ENCODE measurements at places on chromosomes 13 and 19.

- DNase-seq: peak; percentile 22
These were observed 1.7 kb upstream of the S1PR4 start for GRCh38 chr19:3176715-3177501.

DNA sequence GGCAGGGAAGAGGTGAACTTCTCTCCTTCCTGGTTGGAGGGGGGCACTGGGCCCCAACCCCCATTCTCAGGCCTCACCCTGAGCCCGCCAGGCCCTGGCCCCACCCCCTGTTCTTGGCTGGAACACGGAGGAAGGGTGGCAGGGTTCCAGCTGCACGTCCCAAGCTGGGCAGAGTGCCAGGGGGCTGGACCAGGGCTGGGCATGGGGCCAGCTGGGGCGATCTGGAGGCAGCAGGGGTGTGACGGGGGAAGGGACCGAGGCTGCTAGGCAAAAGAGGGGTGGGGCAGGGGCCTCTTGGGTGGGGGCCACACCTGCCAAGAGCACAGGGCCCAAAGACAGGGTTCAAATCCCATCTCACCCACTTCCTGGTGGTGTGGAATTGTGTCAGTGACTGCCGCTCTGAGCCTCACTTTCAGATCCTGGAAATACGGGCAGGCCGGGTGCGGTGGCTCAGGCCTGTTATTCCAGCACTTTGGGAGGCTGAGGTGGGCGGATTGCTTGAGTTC, 2.2 kb downstream of the HIF3A start:
- DNase-seq: no peak

- no peak for DNase-seq
These were observed 144.3 kb downstream of the ZNF536 start for GRCh38 chr19:30516531-30516930.

DNA sequence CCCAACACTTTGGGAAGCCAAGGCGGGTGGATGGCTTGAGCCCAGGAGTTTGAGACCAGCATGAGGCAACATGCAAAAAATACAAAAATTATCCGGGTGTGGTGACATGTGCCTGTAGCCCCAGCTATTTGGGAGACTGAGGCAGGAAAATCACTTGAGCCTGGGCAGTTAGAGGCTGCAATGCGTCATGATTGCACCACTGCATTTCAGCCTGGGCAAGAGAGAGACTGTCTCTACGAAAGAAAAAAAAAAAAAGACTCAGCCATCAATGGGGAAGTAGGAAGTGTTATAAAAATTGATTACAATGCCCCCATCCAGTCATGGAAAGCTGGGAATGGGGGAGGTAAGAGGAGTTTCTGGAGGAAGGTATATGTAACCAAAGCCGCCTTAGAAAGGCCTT, 5.4 kb downstream of the TYK2 start:
- no peak for DNase-seq

DNA sequence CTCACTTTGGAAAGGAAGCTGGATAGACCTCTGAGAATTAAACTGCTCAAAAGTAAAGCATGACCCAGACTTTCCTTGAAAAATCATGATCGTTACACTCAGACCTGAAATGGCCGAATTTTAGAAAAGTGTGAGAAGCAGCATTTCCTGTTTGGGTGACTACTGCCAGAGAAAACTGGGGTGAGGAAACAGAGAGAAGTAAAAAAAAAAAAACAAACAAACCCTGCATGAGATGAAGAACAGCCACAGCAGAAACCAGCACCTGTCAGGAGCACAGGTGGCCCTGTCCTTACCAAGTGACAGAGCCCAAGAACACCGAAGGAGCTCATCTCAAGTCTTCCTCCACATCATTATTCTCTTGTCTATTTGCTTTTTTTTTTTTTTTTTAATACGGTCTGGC, 12.0 kb upstream of the ADPRHL1 start:
- DNase-seq: no peak

- DNase-seq: no peak
These were observed 361.6 kb downstream of the RBM26 start for GRCh38 chr13:79044415-79044814.

DNA sequence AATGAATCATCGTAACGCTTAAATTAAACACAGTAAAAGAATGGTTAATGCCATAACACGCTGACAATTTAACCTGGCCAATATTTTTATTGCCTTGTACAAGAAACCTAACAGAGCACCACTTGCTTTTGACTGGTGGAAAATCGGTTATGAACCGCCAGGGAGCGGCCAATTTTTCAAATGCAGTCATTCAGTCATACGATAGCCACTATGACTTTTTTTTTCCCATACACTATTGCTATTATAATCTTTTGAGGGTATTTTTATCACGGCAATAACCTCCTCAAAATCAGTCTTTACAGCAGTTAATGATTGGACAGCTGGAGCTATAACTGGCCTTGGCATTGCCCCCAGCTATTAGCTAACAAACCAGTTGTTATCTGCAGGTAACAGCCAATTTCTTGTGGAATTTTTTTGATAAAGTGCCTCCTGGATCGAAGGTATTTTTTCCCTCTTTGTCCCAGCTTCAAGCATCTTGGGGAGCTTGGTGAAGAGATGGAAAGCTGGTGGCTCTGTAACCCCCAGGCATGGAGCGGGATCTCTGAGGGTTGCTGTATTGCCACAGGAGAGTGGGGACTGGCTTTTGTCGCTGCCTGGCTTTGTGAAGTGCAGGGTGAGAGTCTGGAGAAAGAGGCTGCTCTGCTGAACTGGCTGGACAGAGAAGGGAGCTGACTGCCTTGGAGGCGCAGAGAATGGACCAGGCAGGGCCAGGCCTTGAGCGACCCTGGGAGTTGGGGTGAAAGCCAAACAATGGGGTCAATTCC, 198.4 kb upstream of the ZNF536 start:
- DNase-seq: no peak

DNA sequence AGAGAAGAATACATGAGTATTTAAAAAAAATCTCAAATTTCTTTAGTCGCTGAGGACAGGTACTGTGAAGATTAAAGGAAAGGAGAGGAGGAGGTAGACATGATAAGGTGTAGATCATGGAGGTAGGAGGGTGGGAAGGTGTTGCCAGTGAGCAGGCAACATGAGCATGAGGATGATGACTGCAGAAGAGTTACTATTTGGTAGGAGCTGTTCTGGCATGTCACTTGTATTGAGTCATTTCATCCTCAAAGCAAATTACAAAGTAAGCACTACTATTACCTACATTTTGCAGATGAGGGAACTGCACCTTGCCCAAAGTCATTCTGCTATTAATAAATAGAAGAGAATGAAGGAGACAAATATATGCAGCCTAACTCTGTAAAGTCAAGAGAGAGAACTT, 435.8 kb upstream of the KLF12 start:
- no peak for DNase-seq

GRCh38 chr19:35043906-35044305, 2.4 kb downstream of the HPN start:
- no peak for DNase-seq

- DNase-seq: no peak
These were observed 13.2 kb upstream of the CRTC1 start for GRCh38 chr19:18670312-18670711.

DNA sequence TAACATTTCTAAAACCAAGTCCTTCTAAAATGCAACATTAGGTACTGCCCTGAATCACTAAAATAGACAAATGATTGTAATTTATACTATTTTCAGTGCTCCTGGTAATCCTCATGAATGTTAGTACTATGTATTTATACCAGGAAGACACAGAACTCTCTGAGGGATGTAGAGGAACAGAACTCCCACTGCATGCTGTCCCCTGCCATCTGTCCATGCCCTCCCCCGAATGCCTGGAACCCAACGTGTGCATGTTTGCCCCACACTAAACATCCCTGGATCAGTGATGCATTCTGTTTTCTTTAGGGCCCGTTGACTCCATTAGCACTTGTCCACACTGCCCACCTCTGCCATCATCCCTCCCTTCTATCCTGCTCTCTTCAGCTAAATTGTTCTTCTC, 26.5 kb downstream of the ENOX1 start:
- no peak for DNase-seq

- DNase-seq: no peak
These were observed 34.9 kb downstream of the IRS2 start for GRCh38 chr13:109751477-109751876.

DNA sequence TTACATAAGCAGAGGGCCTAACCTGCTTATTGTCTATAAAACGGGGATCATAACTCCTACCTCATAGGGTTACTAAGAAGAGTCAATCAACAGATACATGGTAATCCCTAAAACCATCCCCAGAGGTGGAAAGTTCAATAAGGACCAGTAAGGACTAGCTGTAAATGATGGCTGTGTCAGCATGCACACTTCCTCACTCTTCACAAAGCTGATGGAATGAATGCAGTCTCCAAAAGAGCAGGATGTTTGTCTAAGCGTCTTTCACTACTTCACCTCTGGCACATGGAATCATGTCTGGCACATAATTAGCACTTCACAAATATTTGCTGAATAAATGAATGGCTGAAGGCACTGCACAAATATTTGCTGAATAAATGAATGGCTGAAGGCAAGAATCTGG, 134.2 kb downstream of the MIPEP start:
- no peak for DNase-seq

GRCh38 chr13:72521940-72522661, 205.3 kb downstream of the MZT1 start:
- no peak for DNase-seq

DNA sequence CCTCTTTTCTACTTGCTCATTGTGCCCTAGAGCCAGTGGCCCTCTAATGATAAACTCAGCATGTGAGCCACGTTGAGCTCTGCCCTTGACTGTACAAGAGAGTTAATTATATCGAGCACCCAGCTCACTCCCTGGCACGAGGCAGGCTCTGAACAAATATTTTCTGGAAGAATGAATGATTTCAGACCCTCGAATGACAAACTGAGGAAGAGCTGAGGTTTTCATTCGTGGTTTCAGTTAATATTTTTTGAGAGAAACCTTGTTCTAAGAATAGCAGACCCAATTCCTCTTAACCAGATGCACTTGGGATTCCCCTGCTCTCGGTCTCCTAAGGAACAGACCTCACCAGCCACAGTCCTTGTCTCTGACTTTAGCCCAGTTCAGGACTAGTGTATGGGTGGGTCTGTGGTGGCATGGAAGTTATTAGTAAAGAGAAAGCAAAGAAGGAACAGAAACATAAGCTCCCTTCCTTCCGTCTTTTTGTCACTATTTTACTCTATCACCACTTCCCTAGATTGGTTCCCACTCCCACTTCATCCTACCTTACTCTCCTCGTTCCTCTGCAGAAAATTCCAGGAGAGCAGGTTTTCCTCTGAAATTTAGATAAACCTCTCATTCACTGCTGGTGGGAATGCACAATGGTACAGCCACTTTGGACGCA, 22.1 kb upstream of the WDFY2 start:
- DNase-seq: no peak

- DNase-seq: no peak
These were observed 927 bp downstream of the CHAMP1 start for GRCh38 chr13:114315074-114315785.

DNA sequence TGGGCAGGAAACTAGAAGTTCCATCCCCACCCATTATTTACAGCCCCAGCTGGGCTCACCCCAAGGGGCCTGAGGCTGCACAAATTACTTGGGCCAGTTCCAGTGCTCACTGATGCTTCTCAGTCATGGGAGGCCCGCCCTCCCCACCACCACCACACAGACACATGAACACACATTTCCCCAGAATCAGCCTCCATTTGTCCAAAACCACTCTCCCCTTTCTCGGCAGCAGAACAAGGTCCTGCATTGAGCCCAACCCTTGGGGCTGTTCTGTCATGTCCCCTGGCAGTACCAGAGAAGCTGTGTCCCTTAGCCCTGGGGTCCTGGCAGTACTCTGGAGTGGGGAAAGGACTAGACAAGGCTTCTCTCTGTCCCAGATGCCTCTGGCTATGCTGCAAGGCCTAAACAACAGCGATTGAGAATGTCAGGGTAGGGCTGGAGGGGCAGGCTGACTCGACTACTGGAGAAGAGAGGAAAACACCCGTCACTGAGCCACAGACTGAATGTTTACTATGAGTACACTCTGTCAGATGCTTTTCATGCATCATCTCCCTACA, 21.8 kb downstream of the SAMD4B start:
- DNase-seq: peak; percentile 29

GRCh38 chr13:42804244-42804874, 23.0 kb downstream of the FAM216B start:
- DNase-seq: no peak

- peak; percentile 28 for DNase-seq
These were observed 5.4 kb downstream of the UPF3A start for GRCh38 chr13:114286808-114287207.

DNA sequence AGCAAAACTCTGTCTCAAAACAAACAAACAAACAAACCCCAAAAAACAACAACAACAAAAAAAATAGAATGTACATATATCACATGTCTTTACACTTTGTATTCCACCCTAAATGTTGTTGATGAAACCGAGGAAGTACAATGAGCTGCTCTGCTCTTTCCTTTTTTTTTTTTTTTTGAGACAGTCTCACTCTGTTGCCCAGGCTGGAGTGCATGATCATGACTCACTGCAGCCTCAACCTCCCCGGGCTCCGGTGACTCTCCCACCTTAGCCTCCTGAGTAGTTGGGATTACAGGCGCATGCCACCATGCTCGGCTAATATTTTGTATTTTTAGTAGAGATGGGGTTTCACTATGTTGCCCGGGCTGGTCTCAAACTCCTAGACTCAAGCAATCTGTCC, 30.6 kb upstream of the LRP3 start:
- DNase-seq: no peak

- DNase-seq: no peak
These were observed 110.7 kb downstream of the SLC7A1 start for GRCh38 chr13:29484796-29485195.

DNA sequence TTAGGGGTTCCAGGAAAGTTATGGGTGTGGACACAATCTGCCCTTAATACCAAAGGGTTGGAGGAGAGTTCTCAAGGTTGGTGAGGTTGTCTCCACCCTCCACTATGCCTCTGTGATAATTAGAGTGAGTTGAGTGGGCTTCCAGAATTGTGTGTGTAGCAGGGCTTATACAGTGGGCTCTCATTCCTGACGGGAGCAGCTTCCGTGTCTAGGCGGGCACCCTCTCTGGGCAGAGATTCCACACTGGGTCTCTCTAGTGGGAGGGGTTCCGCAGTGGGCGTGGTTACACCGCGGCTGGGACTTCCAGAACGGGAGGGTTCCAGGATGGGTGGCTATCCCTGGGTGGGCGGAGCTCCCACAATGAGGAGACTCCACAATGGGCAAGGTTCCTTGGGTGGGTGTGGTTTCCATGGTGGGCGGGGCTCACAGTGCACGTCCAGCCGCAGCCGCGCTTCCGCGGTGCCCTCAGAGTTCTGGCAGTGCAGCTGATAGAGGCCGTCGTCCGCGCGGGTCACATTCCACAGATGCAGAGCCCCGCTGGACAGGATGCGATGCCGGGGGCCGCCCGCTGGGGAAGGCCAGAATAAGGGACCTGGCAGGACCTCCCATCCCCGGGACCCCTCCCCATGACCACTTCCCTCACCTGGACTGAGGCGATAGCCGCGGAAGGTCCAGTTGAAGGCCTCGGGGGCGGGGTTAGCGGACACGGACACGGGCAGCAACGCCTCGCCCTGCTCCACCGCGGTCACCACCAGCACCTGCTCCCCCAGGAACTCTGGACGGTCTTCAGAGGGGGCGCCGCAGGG, 8.4 kb downstream of the NPHS1 start:
- no peak for DNase-seq

GRCh38 chr13:59545007-59545406, 618.7 kb downstream of the DIAPH3 start:
- no peak for DNase-seq

- DNase-seq: no peak
These were observed 2.3 kb upstream of the FFAR3 start for GRCh38 chr19:35355791-35356460.
